Hematopoietic multipotent progenitor cell treated with erythropoietin and hydrocortisone succinate and interleukin-3 and kit ligand, for 4 days (in vitro differentiated cells): ENCODE measurements at places on chromosomes 6 and 20.

GRCh38 chr6:43705996-43706395 is 18.4 kb upstream of the MRPS18A start:
- peak; percentile 43 for DNase-seq

DNA sequence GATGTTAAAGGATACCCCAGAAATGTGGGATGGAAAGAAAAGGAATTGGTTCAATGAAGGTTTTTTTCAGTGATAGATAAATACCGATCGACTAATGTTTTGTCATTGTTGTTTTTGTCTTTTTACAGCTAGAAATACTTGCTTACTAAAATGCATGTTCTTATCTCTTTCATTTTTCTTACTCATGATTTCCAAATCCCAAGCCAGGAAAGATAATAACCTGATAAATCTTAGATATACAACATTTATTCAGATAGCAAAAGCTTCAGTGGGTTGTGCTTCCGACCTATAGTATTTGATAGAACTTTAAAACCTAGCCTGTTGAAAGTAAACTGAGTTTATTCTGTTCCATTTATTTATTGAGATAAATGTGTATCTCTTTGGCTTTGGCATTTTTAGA is 187.5 kb downstream of the EDN1 start:
- no peak for DNase-seq

GRCh38 chr20:37521061-37521771 is at the start of gene NNAT:
NNAT (plus strand) TSS chr20:37521250; CDS start chr20:37521332, 82 bp downstream.
- peak; percentile 34 for DNase-seq

- no peak for DNase-seq
These were observed 124.0 kb upstream of the STXBP5 start for GRCh38 chr6:147080225-147080624.

DNA sequence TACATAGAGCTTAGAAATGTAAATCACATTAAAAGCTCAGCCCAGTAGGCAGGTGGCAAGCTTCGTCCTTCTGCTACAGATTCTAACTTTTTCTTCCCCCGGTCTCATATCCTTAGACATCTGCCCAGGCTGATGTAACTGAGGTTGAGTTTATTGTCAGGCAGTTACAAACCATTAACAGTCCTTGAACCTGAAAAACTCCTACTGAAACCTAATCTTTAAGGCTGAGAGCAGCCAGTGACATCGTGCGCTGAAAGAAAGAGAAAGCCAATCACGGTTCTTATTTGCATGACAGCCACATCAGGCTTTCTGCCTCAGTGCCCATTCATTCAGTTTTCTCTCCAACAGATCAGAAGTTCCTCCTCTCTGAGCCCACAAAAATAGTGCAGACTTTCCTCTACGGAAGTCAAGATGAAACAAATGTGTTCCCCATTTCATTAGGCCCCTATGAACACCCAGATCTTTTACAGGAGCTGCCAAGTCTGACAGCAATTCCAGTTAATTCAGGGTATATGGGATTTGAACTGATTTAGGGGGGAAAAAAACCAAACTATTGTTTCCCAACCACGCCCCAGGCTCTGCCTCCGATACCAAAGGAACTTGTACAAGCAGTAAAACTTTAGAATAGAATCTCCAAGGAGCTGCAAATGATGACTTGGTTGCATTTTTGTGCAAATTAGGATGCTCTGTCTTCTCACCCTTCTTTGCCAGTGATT is at the start of gene NHSL1:
Gene NHSL1 (minus strand): TSS at position 192 of the 716 bp plus-strand sequence. CDS start 204 bp downstream, outside the sequence.
- peak; percentile 57 for DNase-seq

GRCh38 chr6:18431581-18431980 is 44.4 kb downstream of the RNF144B start:
- no peak for DNase-seq

- no peak for DNase-seq
These were observed 235.8 kb downstream of the ALDH8A1 start for GRCh38 chr6:134714113-134714512.

GRCh38 chr6:111274593-111275217 is 187.4 kb downstream of the SLC16A10 start:
- no peak for DNase-seq

DNA sequence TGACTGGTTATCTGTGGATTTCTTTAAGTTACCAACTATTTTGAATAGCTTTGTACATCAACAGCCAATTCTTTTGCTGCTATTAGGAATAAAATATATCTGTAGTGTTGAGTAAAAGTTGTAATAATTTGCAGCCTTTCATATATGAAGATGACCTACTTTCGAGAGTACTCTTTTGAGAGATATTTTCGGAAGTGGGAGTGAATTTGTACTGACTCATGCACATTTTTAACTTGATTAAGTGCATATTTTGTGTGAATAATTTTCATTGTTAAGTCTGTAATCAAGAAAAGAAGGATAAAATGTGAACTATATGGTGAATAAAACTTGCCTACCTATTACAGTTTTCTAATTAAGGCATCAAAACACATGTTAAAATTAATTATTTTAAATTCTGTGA is 51.9 kb downstream of the L3MBTL3 start:
- no peak for DNase-seq

DNA sequence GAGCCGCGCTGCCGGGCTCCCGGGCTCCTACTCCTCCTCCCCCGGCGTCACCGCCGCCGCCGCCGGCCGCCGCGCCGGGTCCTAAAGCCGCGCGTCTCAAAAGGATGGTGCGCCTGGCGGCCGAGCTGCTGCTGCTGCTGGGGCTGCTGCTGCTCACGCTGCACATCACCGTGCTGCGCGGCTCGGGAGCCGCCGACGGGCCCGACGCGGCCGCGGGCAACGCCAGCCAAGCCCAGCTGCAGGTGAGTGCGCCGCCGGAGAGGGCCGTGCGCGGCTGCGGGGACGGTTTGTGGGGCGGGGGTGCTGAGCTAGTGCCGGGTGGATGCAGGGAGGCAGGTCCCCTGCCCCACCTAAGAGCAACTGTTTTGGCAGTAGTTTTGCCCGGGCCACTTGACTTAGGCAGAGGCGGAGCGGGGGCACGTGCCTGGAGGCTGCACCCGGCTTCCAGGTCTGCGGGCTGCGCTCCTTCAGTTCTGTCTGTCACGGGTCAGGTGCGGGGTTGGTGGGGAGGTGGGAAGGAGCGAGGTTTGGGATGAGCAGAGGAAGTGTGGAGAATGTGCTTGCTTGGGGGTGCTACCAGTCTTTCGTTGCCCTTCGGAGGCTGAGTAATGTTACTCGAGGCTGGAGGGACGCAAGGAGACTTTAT is 722 bp downstream of the ISM1 start:
- DNase-seq: peak; percentile 84

- DNase-seq: no peak
These were observed 62.0 kb downstream of the FAM50B start for GRCh38 chr6:3911130-3911529.

DNA sequence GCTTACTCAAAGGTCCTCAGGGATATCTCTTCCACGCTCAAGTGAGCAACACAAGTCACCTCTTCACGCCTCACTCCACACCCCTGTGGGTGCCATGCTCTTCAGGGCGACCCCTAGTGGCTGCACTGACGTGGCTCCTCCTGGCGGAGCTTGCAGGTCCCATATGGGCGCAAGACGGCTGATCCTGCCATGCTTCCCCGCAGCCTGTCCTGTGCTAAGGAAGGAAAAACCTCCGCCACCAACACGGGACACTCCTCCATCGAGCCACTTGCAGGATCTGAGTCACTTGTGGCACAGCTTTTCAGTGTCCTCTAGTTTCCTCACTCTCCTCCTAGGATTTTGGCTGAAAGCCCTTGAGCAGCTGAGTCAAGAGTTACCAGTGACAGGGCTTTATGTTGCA is 90.7 kb downstream of the KHDC1L start:
- peak; percentile 27 for DNase-seq

DNA sequence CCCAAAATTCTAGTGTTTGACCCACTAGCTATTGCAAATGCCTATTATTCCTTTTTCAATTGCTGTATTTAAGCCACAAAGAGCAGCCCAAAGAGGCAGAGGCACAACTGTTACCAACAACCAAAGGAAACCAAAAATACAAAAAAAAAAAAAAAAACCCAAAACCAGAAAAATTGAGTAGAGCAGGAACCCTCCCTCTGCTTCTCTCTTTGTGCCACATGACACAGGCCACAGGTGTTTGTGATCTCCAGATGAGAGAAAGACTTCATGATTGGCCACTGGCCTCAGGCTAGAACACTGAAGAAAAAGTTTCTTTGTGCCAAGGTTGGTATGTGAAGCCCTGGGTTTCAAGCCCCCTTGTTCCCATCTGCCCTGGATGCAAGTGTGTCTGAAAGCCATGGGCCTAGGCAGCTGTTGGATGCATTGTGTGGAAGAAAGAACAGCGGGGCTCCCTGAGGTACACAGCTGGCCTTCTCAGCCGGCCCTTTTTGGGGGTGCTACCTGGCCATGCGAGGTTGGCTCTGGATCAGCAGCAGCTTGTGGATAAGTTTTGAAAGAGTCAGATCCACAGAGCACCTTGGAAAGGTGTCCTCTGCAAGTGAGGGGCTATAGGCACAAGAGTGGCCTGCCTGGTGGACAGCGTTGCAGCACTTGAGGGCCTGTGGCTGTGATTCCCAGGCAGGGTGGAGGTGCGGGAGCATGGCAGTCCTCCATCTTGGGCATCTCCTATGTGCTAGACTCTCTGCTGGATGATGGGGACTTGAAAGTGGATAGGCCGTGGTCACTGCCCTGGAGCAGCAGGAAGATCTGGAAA is 204.5 kb downstream of the ZDHHC14 start:
- no peak for DNase-seq

- peak; percentile 96 for DNase-seq
These were observed 58.6 kb downstream of the SYNJ2 start for GRCh38 chr6:158040051-158040803.

DNA sequence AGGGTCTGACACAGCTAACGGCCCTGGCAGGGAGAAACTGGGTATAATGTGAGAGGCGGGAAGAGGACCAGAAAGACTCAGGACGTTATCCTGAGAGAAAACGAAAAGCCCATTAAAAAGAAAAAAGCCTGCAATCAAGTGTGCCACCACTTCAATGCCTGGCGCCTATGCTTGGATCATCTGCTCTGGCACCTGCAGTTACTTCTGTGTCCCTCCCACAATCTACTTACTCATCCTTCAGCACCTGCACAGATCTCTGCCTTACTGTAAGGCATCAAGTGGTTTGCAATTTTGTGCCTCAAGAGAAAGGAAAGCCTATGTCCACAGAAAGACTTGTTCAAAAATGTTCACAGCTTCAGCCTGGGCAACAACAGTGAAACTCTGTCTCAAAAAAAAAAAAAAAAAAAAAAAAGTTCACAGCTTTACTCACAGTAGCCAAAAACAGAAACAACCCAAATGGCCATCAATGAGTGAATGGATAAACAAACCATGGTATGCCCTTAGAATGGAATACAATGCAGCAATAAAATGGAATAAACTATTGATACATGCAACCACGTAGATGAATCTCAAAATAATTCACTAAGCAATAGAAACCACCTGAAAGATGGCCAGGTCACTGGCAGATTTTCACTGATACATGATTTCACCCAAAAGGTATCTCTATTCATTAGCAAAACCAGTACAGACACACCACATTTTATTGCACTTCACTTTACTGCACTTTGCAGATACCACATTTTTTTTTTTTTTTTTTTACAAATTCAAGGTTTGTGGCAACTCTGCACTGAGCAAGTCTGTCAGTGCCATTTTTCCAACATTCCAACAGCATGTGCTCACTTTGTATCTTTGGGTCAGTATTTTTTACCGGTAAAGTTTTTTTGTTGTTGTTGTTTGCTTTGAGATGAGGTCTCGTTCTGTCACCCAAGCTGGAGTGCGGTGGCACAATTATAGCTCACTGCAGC is 48.6 kb downstream of the ABHD12 start:
- DNase-seq: no peak

- no peak for DNase-seq
These were observed 220.6 kb upstream of the TSHZ2 start for GRCh38 chr20:52751571-52751970.

DNA sequence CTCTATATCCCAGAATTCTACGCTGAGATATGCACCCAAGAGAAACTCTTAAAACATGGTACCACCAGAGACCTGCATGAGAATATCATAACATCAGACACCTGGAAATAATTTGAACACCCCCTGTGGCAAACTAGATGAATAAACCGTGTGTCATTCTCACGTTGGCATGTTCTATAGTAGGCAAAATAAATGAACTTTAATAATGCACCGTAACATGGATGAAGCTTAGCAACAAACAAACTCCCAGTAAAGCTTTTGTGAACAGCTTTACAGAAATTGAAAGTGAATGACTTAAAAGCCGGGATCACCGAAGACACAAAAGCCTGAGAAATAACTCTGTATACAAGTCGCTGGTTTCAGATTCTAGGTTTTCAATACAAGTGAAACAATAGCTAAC is 1166.8 kb upstream of the CITED2 start:
- DNase-seq: no peak

DNA sequence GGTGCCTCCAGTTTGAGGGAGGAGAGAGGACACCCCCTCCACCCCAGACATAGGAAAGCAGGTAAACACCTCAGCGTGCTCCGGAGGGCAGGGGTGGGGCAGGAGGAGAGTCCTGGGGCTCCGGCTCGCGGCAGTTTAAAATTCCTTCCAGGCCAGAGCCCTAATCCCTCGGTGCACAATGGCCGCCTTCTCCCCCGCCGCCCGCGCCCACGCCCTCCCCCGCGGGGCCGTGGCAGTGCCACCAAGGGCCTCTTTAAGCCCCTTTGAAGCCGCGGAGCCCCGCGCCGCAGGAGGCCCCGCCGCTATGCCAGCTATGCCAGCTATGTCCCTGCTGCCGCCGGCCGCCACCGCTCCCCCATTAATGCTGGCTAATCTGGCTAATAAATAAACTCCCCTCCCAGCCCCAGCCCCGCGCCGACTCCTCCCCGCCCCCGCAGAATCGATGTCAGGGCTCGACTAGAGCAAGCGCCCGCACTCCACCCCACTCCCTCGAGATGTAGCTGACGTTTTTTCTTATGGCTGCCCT is 125.1 kb downstream of the MRPL14 start:
- DNase-seq: no peak

GRCh38 chr6:56749632-56750151 is 107.0 kb upstream of the DST start:
- no peak for DNase-seq

- DNase-seq: no peak
These were observed 90.4 kb downstream of the SLC2A10 start for GRCh38 chr20:46799781-46800408.

DNA sequence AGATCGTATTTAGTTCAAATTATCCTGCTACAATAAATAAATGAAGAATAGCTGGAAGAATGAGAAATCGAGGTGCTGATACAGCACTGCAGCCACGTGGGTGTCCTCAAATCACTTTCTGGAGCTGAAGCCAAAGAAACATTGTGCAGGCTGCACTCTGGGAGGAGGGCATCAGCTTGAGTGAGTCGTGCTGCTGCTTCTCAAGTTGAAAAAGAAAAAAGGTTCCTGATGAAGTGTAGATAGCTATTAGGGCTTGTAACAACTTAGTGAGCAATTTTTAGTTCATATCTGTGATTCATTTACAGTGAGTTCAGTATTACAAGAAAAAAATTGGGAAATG is 40.5 kb downstream of the DSE start:
- peak; percentile 16 for DNase-seq

- no peak for DNase-seq
These were observed 47.6 kb upstream of the HBS1L start for GRCh38 chr6:135102191-135102590.
